ENCODE measurements at places on chromosomes 7 and 10. TPM values are rescaled to one million over a fixed set of nuclear protein-coding genes. Genes with fewer than 3 reads are reported as not detected.

Gene C10orf105
- total RNA-seq = not detected

Gene ELFN1
- 0.85 TPM for total RNA-seq

Gene C10orf90
- not detected for total RNA-seq

Gene ADRB1
- total RNA-seq = 0.97 TPM

Gene ATG9B
- not detected for total RNA-seq

Gene CNTNAP2
- total RNA-seq = not detected

Gene CARD11
- total RNA-seq = 41.8 TPM

Gene SLC13A1
- total RNA-seq = not detected

Gene PRDX3
- total RNA-seq = 117 TPM

Gene LIPF
- not detected for total RNA-seq

Gene TFEC
- 7.9 TPM for total RNA-seq

Gene HPSE2
- total RNA-seq = not detected

Gene SFR1
- total RNA-seq = 8.9 TPM

Gene AGR2
- not detected for total RNA-seq

Gene EBF3
- 2.0 TPM for total RNA-seq

Gene PRF1
- not detected for total RNA-seq

Gene MYL7
- total RNA-seq = not detected

Gene GUSB
- total RNA-seq = 55.7 TPM

Gene FRAT2
- total RNA-seq = 11.5 TPM

Gene PAX2
- total RNA-seq = not detected

Gene BTBD16
- total RNA-seq = 0.78 TPM

Gene KCNH2
- not detected for total RNA-seq

Data from endothelial cell of umbilical vein (primary cell).